Daoy (cell line): ENCODE measurements at places on chromosomes 3 and 15. TPM values are rescaled to one million over a fixed set of nuclear protein-coding genes. Genes with fewer than 3 reads are reported as not detected.

GRCh38 chr15:95874637-95875036 is 455.9 kb upstream of the NR2F2 start:
- no peak for DNase-seq

DNA sequence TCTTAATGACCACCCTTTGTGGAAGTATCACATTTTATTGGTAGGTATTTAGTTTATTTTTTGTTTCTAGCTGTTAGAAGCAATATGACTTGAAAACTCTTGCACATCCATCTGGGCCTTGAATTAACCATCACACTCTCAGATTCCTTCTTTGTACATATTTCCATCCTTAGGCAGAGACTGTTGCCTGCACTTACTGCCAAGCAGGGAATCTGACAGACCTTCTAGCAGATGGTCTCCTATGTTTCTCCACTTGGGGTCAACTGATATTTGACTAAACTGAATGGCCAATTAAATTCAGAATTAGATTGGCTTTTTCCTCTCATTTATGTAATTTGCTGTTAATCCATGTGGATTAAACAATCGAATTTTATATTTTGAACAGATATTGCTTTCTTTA is 324.9 kb upstream of the TGFBR2 start:
- no peak for DNase-seq

ANKRD34C gene
- not detected in 2 replicates for total RNA-seq

EFHB gene
- 0.65 TPM in 1 of 2 replicates, not detected in the other for total RNA-seq

GRCh38 chr3:41320953-41321641 is 121.8 kb downstream of the CTNNB1 start:
- DNase-seq, result no peak

GRCh38 chr3:71225951-71226564 is 357.5 kb downstream of the FOXP1 start:
- no peak for DNase-seq

DNA sequence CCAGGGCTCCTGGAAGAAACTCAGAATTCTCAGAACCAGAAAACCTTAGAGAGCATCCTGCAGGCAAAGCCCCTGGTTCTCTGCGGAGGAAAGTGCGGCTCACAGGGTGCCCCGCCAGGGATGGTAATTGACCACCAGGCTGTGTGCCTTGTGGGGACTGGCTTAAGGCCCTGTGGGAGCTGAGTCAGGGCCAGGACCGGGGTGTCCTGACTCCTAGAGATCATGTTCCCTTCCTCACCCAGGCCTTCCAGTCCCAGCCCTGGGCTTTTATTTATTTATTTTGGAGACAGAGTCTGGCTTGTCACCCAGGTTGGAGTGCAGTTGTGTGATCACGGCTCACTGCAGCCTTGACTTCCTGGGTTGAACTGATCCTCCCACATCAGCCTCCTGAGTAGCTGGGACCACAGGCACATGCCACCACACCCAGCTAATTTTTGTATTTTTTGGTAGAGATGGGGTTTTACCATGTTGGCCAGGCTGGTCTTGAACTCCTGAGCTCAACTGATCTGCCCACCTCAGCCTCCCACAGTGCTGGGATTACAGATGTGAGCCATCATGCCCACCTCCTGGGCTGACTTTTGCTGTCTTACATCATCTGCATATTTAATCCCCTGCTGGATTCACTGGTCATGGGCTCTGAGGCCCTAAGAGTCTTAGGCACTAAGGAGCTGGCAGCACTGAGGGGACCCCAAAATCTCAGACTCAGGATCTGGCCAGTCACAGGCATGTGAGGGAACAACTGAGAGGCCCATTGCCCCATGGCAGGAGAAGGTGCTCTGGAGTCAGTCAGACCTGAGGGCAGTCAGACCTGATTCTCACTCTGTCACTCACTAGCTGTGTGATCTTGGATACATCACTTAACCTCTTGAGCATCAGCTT is 20.4 kb upstream of the LAMP3 start:
- DNase-seq, result peak; percentile 40

NAALADL2 gene
- total RNA-seq, result 1.5 and 8.7 TPM in 2 replicates

DNA sequence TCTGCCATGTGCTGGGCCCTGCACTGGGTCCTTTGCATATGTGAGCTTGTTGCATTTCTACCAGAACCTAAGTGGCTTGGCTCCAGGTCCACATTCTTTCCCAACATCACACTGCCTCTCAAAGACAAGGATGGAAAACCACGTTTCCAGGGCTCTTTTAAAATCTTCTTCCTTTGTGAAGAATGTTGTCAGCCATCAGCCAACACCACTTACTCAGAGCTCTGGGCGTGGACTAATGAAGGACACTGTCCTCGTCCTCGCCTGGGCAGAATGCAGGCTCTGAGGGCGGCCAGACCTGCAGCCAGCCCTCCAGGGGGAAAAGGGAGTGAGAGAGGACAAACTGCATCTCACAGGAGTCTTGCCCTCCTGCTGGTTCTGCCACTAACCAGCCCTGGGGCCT is 49.7 kb downstream of the MAGEF1 start:
- DNase-seq, result no peak

GRCh38 chr15:48939648-48940047 is 24.1 kb downstream of the SHC4 start:
- peak; percentile 86 for DNase-seq

- DNase-seq, result peak; percentile 7
Measured at GRCh38 chr3:160956785-160957184, 148.4 kb downstream of the B3GALNT1 start.

DNA sequence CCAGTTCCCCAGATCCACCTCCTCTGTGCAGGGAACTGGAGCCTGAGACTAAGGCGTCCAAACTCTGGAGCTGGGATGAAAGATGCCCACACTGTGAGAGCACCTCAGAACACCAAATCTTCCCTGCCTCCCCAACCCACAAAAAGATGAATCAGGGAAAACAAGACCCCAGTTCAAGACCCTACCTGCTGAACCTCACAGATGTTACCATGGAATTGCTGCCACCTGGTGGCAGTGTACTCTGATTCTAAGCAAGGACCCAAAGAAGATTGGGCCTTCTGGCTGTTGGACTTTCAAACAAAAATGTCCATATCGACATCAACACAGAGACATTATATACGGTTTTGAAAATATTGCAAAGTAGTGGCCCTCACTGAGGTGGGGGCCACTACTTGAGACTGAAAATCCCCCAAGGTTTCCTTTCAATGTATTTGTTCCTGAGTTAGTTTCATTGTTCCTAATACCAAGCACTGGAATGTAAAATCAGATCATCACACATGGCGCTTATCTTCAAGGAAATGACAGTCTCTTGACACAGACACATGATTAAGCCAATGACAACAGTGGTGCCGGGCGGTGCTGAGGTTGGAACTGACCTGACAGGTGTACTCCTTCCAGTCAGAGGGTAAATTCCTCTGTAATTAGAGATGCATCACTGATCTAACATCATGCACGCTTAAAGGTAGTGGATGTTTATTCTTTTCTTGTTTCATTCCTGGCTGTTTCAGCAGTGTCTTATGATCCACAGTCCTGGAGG is 67.6 kb downstream of the SLC6A11 start:
- peak; percentile 14 for DNase-seq

- no peak for DNase-seq
Measured at GRCh38 chr3:78494851-78495250, 1272.9 kb downstream of the ROBO1 start.

GRCh38 chr3:16916840-16917239 is 32.1 kb downstream of the PLCL2 start:
- DNase-seq, result peak; percentile 10

DNA sequence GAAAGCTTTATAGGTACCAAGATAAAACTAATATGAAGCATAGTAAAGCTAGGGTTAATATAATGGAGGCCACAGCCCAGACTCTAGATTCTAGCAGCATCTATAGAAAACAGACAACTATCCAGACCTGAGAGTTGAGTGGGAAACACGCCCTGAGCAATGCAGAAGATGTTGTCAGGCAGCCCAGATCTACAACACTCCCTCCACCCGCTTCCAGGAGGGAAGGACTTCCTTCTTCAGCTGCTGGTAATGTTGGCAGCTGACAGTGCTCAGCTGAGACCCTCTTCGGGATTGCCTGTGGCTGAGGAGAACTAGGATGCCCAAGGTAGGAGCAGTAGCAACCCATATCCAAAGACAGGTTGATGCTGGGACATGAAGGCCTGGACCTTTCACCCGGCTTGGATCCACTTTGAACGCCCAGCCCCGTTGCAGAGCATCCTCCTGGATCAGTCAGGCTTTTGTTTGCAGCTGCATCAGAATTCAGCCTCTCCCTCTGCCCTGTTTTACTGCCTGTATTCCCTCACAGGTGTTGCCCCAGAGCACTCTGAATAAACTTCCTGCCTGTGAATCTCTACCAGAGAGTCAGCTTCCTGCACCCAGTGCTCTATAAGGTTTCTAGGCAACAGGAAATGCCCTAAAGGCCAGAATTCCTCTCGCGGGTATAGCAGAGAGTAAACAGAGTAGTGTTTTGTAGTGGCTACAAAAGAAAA is 174.7 kb upstream of the IL12A start:
- DNase-seq, result peak; percentile 35

DNA sequence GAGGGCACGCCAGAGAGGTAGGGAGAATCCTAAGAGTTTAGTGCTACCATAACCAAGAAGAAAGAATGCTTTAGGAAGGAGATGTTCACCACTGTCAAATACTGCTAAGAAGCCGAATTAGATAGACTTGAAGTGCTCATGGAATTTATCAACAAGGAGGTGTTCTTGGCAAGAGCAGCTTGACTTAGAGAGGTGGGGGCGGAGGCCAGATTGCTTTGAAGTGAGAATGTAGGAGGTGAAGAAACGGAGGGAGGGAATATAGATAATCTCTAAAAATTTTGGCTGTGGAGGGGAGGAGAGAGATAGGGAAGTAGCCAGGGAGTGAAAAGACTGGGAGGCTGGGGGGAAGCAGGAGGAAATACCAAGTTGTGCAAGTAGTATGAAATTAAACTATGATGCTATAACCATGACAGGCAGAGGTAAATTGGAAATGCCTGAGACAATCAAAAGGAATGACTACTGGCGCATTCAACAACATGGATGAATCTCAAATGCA is 35.5 kb downstream of the GADL1 start:
- no peak for DNase-seq

NPAP1 gene
- 0.03 and 0.17 TPM in 2 replicates for total RNA-seq

GRCh38 chr3:105676621-105677300 is 192.1 kb downstream of the CBLB start:
- no peak for DNase-seq

- DNase-seq, result peak; percentile 68
Measured at GRCh38 chr3:161295325-161295724, 74.2 kb downstream of the NMD3 start.

CRABP1 gene
- 0.23 and 2.2 TPM in 2 replicates for total RNA-seq

ESYT3 gene
- 0.34 and 0.68 TPM in 2 replicates for total RNA-seq

AADACL2 gene
- total RNA-seq, result not detected in 2 replicates

- no peak for DNase-seq
Measured at GRCh38 chr15:72732516-72732915, 46.5 kb downstream of the BBS4 start.

TMC3 gene
- total RNA-seq, result not detected in 2 replicates

GRCh38 chr15:72199721-72200212 is 2.2 kb upstream of the GRAMD2A start:
- DNase-seq, result peak; percentile 78
